Right ventricle myocardium inferior (tissue), 1 donor: ENCODE measurements at places on chromosomes 12 and 14. TPM values are rescaled to one million over a fixed set of nuclear protein-coding genes. Genes with fewer than 3 reads are reported as not detected.

RACGAP1 gene
- total RNA-seq: 7.3 TPM

CCDC197 gene
- 0.84 TPM for total RNA-seq

PGF gene
- total RNA-seq: 6.5 TPM

NID2 gene
- 41.8 TPM for total RNA-seq

ACAD10 gene
- 27.8 TPM for total RNA-seq

CCDC196 gene
- not detected for total RNA-seq

DLGAP5 gene
- 0.51 TPM for total RNA-seq

SLC6A15 gene
- not detected for total RNA-seq

TMPRSS12 gene
- total RNA-seq: not detected

NTS gene
- not detected for total RNA-seq

GZMH gene
- total RNA-seq: 1.2 TPM

ARF3 gene
- total RNA-seq: 49.6 TPM

SLCO1B1 gene
- total RNA-seq: not detected

WDHD1 gene
- 1.9 TPM for total RNA-seq

LRRC23 gene
- total RNA-seq: 9.4 TPM

CFL2 gene
- total RNA-seq: 547 TPM

OR6C2 gene
- total RNA-seq: not detected

OR10P1 gene
- total RNA-seq: not detected

SLC10A1 gene
- total RNA-seq: not detected

KERA gene
- not detected for total RNA-seq

TAS2R14 gene
- 0.38 TPM for total RNA-seq

KRT6A gene
- total RNA-seq: 0.16 TPM

MAP3K9 gene
- total RNA-seq: 1.7 TPM

IL22 gene
- not detected for total RNA-seq

DBX2 gene
- 0.24 TPM for total RNA-seq

HHIPL1 gene
- total RNA-seq: 1.5 TPM

SYNDIG1L gene
- total RNA-seq: not detected

CLEC12A gene
- total RNA-seq: 6.5 TPM

KIF5A gene
- total RNA-seq: 0.05 TPM

OR4K14 gene
- total RNA-seq: not detected

R3HDM2 gene
- total RNA-seq: 56.7 TPM

TMEM132C gene
- 2.6 TPM for total RNA-seq

SLC2A14 gene
- total RNA-seq: not detected

CCDC177 gene
- total RNA-seq: not detected

CELA1 gene
- total RNA-seq: not detected

TRIM9 gene
- 0.62 TPM for total RNA-seq

CIROP gene
- not detected for total RNA-seq

BEGAIN gene
- 0.68 TPM for total RNA-seq

CLEC7A gene
- total RNA-seq: 3.1 TPM

OTX2 gene
- total RNA-seq: not detected

TBC1D30 gene
- 0.35 TPM for total RNA-seq

OASL gene
- 0.08 TPM for total RNA-seq

EXOC3L4 gene
- total RNA-seq: 1.2 TPM

PPM1H gene
- 8.3 TPM for total RNA-seq
